Activated CD4-positive, CD25-positive, alpha-beta regulatory T cell treated with anti-CD3 and anti-CD28 coated beads, Interleukin-2, amount 50 U/mL, for 24 hours (primary cell): ENCODE measurements at places on chromosomes 16 and 17.

DNA sequence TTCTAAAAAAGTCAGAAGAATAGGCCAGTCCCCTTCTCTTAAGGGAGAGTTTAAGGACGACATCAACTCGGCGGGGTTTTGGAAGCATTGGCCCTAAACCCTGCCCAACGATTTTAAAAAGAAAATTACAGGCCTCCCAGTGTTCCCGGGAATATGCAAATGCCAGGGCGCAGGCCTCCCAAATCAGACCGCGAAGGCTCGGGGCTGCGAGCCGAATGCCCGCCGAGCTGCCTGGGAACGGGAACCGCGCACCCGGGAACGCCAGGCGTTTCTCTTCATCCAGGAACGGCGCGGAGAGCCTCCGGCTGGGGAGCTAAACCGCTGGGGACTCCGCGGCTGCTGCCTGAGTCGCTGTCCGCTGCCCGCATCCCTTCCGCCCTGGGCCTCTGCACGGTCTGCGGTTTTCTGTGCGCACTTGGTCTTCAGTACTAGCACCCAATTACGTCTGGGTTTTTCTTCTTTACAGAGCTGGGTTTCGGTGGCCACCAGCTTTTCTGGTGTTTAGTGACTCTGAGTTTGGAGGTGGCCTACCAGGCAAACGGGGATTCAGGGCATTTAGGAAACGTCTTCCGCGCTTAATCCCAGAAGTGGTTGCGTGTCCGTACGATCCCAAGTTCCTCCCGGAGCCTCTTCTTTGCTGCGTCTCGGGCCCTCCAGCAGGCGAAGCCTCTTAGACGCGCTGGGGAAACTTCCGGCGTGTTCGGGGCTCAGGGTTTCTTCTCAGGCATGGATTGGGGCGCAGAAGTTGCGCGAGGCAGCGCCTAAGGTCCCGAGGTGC lies 5.7 kb downstream of the IRX5 start:
- ATAC-seq: no peak

- ATAC-seq: no peak
Measured at GRCh38 chr17:38706505-38707216, 1.6 kb downstream of the MLLT6 start.

DNA sequence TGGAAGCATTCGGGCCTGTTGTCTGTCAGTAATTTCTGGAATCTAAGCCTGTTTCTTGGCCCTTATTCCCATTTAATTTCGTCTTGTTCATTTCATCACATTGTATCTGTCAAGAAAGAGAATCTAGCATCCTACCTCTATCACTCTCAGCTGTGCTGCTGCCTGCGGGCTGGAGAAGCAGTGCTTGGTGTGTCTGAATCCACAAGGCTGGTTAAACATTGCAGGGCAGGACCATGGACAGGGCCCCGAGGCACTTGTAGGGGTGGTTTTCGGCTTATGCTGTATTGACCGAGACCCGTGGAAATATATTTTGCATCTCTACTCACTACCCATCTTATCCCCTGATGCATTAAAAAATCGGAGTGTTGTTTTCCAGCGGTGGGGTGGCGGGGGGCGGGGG lies 3.1 kb downstream of the RAB11FIP4 start:
- no peak for ATAC-seq

GRCh38 chr17:50064253-50065001 lies 8.5 kb downstream of the ITGA3 start:
- no peak for ATAC-seq

GRCh38 chr17:34248511-34249024 lies 6.5 kb upstream of the CCL2 start:
- no peak for ATAC-seq

DNA sequence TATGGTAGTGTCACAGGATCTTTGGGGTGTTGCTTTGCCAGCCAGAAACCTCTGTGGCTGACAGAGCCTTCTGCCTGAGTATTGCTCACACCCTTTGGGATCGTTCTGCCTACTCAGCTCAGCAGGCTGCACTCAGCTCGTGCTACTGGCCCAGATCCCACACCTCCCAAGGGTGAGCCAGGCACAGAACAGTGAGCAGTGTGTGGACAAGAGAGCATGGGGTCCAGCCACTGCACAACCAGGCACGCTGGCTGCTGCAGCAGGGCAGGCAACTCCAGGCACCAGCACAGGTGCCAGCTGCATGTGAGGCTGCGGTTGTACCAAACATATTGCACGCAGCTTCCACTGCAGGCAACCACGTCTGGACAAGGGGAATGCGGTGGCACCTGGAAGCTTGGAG lies 84.9 kb downstream of the CYB561 start:
- ATAC-seq: no peak

DNA sequence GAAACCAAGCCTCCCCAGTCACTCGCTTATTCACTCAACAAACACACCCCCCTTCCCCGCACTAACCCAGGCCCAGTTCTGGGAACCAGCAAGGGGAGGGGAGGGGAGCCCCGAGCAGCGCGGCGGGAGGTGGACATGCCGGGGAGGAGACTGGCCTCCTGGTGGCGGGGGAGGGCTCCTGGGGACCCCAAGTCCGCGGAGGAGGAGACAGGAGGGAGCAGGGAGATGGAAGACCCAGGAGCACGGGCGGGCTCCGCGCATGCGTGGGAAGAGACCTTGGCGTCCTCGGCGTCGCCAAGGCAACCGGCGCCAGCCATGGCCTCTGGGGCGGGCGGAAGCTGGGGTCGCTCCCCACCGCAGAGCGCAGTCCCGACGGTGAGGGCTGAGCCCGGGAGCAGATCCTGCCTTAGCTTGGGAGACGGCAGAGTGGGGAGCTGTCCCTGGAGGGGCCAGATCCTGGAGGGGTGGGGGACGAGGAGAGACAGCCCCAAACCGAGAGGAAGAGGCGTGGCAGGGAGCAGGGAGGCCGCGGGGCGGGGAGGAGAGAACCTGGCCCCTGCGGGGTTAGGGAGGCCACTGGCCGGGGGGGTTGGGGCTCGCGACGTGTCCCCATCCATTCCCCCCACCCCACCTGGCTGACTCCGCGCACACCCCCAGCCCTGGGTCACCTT lies at the start of gene PRR29:
Gene PRR29, plus strand, starts transcription at position 302 of the 671 bp plus-strand sequence. Its CDS starts 14 bp downstream, at position 316.
- peak; percentile 78 for ATAC-seq

DNA sequence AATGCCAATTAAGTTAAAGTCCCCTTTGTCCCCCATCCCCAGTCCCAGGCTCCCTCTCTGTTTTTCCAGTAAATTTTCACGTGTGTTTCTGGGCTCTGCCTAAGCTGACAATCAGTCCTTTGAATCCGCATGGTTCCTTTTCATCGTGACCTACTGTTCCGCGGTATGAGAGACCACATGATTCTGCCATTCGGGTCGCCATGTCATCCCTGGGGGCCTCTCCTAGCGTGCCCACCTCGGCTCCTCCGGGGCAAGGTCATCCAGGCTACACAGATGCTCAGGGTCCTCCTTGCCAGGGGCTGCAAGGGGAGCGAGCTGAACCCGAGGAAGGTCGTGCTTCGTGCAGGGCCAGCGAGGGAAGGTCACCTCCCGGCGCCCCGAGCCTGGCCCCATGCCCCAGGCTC lies 157.6 kb downstream of the RAB11FIP4 start:
- ATAC-seq: peak; percentile 4

DNA sequence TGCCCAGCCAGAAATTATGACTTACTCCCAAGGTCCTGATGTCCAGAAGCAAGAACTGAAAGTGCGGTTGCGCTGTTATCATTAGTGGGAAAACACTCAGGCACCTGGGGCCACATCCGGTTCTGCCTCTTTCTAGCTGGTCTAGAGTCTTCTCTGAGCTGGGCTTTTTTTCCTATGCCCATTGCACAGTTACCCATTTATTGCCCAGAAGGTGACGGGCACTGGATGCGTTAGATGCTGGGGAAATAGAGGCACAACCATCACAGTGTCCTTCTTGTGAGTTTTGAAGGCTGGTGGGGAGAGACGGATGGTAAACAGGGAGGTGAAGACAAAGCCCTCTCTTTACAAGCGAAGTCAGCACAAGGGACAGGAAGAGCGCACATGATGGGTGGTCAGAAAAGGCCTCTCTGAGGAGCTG lies 37.7 kb downstream of the PLCG2 start:
- no peak for ATAC-seq

- ATAC-seq: no peak
Measured at GRCh38 chr17:65811043-65811442, 249.6 kb upstream of the AXIN2 start.

DNA sequence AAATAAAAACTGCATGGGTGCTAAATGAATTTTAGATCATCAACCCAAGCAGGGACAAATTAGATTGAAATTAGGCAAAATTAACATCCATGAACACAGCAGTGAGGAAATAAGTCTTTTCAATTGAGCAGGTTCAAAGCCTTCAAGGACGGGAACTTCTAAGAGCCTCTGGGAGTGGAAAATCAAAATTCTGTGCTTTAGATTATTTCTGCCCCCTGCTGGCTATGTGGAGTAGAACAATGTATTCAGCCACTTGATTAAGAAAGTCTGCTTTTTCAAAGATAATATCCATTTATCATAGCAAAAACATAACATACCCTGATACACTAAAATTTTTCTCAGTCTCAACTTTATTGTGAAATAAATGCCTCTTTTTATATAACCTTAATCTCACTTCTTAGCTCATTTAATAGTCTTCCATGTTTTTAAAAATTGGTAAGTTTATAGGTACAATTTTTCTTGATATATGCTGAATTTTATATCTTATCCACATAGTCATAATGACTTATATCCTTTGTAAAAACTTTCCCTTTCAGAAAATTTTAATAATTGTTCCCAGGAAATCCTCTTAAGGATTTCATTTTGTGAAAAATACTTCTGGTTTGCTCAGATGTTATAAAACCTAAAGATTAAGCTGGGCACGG lies 28.1 kb upstream of the NOL11 start:
- no peak for ATAC-seq

GRCh38 chr17:37640015-37640414 lies 3.2 kb downstream of the DDX52 start:
- ATAC-seq: no peak

GRCh38 chr17:16989953-16990860 lies 18.3 kb upstream of the TNFRSF13B start:
- no peak for ATAC-seq

- ATAC-seq: no peak
Measured at GRCh38 chr17:14797021-14797420, 468.1 kb downstream of the PMP22 start.

- peak; percentile 100 for ATAC-seq
Measured at GRCh38 chr17:15981208-15981607, 18.3 kb downstream of the ZSWIM7 start.

- ATAC-seq: peak; percentile 45
Measured at GRCh38 chr17:32215696-32216095, 49.9 kb upstream of the RHBDL3 start.

- peak; percentile 20 for ATAC-seq
Measured at GRCh38 chr17:77535892-77536291, 395.1 kb downstream of the SEC14L1 start.

- no peak for ATAC-seq
Measured at GRCh38 chr17:72426321-72426720, 305.5 kb downstream of the SOX9 start.

DNA sequence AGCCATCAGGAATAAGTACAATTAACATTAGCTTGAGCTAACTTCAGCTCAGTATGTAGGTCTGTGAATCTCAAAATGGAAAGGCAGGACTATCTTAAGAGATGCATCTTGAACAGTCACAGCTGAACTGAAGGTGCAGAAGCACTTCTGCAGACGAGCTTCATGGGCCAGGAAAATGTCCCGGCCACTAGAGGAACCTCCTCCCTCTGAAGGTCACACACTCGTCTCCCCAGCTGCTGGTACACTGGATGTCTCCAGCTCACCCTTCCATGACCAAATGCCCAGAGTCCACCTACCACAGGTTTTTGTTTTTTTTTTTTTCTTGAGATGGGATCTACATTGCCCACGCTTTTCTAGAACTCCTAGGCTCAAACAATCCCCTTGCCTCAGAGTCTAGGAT lies 33.2 kb downstream of the WDR59 start:
- no peak for ATAC-seq

DNA sequence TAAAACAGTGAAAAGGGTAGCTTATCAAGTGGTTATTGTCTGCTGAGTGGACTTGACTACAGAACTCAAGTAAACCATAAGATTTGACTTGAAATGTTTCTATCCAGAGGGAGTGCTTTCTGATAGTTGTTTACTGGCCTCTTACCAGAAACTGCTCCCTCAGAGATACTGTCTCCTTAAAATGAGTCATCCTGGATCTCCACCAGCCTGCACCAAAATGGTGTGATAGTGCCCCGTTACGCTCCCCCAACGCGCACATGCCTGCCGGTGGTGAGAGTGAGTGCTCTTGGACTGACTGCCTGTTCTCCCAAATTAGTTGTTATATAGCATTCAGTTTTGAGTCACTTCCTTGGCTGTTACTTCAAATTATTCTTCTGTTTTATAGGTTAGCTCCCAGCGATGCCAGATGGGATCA lies 22.9 kb downstream of the PRCD start:
- no peak for ATAC-seq

GRCh38 chr17:8806926-8807550 lies 7.9 kb upstream of the MFSD6L start:
- peak; percentile 46 for ATAC-seq

- ATAC-seq: no peak
Measured at GRCh38 chr17:29583324-29584248, 5.9 kb downstream of the GIT1 start.

- no peak for ATAC-seq
Measured at GRCh38 chr17:79944251-79944812, 91.3 kb downstream of the TBC1D16 start.

GRCh38 chr17:13634021-13634420 lies 32.3 kb upstream of the HS3ST3A1 start:
- ATAC-seq: no peak

DNA sequence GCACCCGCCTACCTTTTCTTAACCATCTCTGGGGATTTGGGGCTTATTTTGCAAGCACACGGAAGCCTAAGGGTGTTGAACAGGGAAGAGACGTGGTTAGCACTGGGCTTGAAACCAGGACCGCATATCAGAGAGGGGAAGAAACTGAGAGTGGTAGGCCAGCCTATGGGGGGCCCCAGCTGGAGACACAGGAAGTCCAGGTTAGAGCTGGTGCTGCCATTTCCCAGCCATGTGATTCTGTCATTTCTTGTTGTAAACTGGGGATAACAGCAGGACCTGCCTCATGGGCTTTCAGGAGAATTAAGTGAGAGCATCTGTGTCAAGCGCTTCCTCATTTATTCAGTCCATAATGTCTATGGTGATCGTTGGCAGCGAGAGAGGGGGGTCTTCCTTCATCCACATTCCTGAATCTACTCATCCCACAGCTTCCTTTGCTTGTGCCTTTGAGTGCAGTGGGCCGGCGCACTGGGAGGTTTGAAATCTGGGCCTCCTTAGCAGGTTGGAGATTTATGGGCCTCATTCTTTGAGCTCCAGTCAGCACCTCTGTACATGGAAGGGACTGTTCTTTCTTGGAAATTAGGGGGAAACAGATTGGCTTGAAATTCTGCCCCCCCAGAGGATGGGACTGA lies 20.1 kb downstream of the NKD1 start:
- no peak for ATAC-seq

- no peak for ATAC-seq
Measured at GRCh38 chr16:85402910-85403692, 210.0 kb upstream of the GSE1 start.

DNA sequence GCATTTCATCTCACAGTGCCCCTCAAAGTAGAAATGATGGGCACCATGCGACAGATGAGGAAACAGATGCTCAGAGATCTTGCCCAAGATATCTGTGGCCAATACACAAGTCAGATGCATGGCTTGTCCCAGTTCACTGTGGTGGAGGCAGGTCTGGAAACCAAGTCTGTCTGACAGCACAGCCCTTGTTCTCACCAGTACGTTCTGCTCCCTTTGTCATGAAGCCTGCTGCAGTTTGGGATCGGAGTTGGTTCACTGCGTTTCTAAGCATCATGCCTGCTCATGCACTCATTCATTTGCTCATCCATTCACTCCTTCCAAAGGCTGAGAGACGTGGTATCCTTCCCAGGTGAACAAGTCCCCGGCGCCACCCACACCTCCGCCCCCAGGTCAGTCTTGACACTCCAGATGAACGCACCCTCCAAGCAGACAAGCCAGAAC lies 27.2 kb upstream of the MEAK7 start:
- ATAC-seq: no peak
